ENCODE measurements at places on chromosomes 6 and 20.
A peak's percentile ranks its signal among the peaks of the same experiment; 100 is the strongest.

DNA sequence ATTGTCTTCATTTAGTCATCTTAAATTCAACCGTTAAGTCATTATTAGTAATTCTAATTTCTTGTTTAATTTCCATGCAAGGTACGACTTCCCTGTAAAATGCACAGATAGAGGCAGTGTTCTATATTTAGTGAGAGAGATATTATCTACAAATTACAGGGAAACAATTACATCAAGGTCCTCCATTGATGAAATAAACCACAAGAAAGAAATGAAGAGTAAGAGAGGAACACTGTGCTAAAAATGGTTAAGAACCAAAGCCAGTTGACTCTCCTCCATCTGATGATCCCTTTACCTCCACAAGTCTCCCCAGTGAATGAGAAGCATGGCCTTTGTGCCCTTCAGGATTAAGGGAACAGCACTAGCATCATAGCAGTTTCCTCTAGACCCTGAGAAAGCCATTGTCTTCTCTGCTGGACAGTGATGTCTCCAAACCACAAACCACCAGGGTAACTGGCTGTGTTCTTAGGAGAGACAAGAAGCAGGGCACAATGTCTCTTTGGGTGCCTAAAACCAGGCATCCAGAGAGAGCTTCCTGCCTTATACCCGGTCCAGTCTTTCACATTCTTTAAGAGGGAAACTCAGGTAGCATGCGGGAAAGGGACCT, 38.1 kb downstream of the IRF4 start:
- DNase-seq = no peak

GRCh38 chr6:12354499-12354898, 64.3 kb downstream of the EDN1 start:
- no peak for DNase-seq

GRCh38 chr20:2004171-2004570, 10.3 kb upstream of the PDYN start:
- DNase-seq = no peak

GRCh38 chr6:63943826-63944225, 308.2 kb downstream of the PHF3 start:
- DNase-seq = no peak

- peak; percentile 60 for DNase-seq
Observed at GRCh38 chr6:35737413-35738211, 780 bp downstream of the ARMC12 start.

DNA sequence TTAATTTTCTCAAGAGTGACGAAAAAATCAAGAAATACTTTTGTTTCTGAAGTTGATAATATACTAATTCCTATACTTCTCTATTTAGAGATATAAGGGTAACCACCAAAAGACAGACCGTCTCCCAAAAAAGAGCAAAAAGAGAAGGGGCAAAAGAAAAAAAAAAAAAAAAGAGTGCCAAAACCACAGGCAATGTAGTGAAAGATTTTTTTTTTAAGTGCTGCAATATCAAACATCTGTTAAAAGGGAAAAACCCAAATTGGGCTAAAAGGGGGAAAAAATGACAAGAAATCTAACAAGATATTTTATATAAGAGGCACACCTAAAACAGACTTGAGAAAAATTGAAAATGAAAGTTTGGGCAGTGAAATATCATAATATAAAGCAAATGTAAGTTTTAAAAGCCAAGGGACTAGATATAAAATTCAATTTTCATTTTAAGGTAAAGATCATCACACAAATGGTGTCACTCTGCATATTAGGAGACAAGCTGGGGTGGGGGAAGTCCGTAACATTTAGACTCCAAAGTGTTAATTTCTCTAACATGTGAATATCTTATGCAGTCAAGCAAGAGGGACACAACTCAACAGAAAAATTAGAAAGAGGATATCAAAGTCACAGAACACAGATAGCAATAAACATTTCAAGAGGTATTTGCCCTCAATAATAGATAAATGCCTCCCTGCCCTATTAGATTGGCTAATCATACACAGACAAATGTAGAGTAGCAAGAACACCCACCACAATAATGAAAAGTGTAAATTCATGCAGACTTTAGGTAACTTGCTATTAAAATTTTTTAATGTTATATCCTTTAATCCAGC, 9.1 kb downstream of the C6orf52 start:
- DNase-seq = no peak

- DNase-seq = no peak
Observed at GRCh38 chr6:33663727-33664449, 42.8 kb downstream of the ITPR3 start.

DNA sequence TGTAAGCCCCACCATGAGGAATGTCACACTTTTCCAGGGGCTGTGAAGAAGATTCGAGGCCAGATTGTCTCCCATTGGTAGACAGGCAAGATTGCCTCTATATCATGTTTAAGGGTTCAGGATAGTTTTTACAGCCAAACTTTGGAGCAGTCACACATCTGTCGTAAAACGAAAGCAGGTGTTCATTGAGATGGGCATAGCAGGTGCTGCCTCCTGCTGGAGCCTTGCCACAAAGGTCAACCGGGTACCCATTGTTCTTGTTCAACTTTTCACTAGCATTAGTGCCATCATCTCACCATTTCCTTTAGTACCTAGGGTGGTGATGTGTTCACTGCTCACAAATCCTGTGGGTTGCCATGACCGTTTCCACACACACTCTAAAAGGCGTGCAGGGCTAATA, 198.3 kb downstream of the HTR1B start:
- no peak for DNase-seq

DNA sequence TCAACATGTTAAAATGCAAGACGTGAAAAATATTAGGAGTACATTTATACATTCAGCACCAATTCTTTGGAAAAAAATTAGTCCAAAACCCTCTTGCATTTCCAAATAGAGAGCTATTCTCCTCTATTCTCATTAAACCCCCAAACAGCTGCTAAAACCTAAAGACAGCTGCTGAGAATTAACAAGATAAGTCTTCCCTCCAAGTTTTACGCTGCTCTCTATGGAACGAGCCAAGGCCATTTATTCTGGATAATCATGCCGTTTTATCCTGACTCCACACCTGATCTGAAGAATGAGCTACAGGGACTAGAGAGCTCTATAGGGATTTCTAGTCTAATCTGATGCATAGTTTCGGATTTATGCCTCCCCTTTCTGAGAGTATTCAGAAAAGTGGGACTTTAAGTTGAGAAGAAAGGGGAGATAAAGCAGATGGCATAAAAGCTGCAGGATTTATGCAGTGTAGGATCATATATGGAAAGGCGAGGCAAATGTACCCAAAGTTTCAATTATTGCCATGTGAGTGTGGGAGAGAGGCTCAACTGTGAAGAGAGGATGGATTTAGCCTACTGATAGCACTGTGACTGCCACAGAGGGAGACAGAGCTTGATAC, 64.7 kb upstream of the HS3ST5 start:
- DNase-seq = no peak

- no peak for DNase-seq
Observed at GRCh38 chr6:159033160-159034049, 11.4 kb downstream of the TAGAP start.

- DNase-seq = no peak
Observed at GRCh38 chr6:131555992-131556391, 17.0 kb upstream of the ARG1 start.

- no peak for DNase-seq
Observed at GRCh38 chr6:81638366-81638765, 114.1 kb downstream of the TENT5A start.

GRCh38 chr20:34175079-34175478, 63.0 kb upstream of the EIF2S2 start:
- DNase-seq = no peak

DNA sequence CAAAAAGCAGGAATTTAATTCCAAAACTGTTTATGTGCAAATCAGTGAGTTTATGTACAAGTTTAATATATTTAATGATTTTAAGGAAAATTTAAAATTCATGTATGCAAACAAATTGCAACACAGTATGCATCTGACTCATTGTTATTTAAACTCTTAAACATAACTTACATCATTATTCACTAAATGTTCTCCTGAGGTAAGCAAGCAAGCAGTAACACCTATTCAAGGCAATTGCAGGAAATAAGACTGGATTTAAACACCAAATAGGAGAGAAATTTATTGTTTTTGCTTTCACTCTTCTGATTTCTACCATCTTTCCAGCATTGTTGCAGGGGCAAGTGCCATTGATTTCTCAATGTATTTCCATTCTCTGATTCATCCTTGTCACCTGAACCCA, 239.5 kb downstream of the TFAP2A start:
- DNase-seq = no peak

GRCh38 chr20:11130554-11131166, 456.9 kb upstream of the JAG1 start:
- DNase-seq = no peak

- DNase-seq = no peak
Observed at GRCh38 chr20:24362080-24362479, 107.3 kb upstream of the SYNDIG1 start.

- DNase-seq = no peak
Observed at GRCh38 chr6:129485746-129486145, 224.2 kb downstream of the ARHGAP18 start.

DNA sequence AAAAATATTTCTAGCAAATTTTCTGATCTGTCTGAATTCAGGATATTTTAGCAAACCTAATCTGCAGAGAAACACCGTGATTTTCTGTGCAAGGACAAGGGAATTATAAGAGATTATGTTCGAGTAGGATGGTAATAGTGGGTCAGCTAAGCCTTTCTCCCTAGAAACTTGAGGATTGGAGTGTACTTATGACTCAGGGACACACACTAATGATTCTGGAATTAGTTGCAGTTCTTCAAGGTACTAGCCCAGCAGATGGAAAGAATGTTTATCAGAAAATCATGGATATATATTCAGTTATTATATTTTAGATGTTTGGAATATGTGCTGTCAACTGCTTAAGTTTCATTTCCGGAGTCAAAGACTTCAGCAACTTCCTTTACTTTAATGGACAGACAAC, 177.1 kb upstream of the MAP3K7 start:
- no peak for DNase-seq

- no peak for DNase-seq
Observed at GRCh38 chr6:158071121-158072082, 89.7 kb downstream of the SYNJ2 start.

DNA sequence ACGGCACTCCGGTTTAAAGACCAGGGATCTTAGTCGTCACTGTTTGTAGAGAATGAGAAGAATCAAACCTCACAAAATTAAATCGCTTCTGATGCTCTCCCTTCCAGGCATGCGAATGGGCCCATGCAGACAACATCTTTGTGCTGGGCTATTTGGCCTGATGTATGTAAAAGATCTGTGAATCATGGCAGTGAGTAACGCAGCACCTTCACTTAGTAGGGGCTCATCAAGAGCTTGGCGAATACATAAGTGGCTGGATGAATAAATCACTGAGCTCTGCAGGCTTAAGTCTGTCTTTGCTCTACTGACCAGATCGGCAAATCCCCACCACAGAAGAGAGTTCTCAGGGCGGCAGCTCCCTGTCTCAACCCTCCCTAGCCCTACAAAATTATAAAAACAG, 44.8 kb upstream of the AFDN start:
- DNase-seq = no peak

DNA sequence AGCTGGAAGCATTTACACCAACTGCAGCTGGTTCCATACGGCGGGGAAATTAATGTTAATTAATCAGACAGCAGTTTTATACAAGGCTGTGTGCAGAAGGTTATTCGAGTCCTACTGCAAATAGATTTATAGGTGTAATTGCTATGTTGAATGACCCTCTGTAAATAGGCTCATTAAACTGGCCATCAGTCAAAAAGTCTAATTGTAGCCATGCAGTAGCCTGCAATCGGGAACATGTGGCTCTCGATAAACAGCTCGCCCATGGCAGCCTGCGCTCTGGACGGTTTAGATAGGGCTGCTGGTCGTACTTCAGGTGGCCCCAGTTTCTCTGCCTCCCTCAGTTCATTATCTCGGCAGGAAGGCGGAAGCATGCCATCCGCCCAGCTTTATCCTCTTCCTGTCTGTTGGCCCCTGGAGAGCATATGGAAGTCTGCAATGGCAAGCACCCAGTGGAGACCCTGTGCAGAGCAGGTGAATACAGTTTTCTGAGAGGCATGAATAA, 143.2 kb downstream of the MBOAT1 start:
- peak; percentile 93 for DNase-seq

GRCh38 chr6:144364208-144364720, 79.1 kb downstream of the UTRN start:
- DNase-seq = no peak

GRCh38 chr6:160735523-160735922, 33.5 kb downstream of the PLG start:
- no peak for DNase-seq

DNA sequence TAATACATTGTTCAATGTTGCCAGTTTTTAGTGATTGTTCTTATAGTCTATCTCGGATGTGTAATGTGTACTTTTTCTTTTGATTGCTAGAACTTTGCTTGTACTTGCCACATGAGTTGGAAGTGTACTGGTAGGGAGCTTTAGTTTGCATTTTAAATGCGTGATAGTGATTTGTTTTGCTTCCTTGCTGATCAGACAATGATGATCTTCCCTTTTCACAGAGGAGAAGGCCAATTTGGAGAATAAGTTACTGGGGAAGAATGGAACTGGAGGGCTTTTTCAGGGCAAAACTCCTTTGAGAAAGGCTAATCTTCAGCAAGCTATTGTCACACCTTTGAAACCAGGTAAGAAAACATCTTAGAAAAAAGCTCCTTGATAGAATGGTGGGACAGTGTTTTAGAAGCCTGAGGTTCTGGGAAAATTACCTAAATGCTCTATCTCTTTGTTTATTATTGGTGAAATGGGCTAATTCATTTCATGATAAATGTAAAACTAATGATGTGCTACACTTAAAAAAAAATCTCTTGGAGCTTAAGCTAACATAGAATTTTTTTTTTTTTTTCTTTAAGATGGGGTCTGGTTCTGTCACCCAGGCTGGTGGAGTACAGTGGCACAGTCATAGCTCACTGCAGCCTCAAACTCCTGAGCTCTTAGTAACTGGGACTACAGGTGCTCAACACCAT, 20.9 kb downstream of the TPX2 start:
- no peak for DNase-seq

DNA sequence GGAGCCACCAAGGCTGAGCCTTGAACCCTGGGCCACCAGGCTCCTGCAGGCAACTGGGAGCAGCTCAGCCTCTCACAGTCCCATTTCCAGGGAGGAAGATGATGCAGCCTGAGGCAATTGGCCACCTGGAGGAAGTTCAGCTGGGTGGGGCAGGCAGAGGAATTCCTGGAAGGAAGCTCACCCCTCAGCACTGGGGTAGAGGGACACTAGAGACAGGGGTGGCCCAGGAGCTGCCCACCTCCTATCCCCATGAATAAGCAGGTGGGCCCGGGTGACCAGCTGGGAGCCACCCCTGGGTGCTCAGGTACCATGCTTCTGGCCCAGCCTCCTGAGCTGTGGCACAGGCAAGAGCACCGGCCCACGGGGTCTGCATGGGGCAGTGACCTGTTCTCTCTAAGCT, 3.6 kb upstream of the HSPA12B start:
- DNase-seq = no peak

DNA sequence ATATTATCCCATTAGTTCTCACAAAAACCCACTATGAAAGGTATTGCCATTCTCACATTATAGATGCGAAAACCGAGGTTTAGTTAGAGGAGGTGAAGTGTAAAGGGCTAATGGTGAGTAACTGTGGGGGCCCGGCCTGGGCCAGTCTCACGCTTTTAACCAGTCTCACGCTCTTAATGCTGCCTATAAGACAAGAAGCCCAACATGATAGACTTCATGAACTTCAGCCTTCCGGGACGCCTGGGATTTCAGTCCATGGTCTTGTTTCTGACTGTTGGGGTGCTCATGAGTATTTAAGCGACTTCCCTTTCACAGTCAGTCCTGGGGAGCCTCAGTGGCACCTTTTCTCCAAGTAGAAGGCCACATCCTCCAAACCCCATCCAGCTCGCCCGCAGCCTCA, 31.7 kb downstream of the AGPAT4 start:
- no peak for DNase-seq

Data from NCI-H1417 treated with DMSO at 0.1 percent for 48 hours (cell line).